ENCODE measurements at places on chromosomes 4 and X.

DNA sequence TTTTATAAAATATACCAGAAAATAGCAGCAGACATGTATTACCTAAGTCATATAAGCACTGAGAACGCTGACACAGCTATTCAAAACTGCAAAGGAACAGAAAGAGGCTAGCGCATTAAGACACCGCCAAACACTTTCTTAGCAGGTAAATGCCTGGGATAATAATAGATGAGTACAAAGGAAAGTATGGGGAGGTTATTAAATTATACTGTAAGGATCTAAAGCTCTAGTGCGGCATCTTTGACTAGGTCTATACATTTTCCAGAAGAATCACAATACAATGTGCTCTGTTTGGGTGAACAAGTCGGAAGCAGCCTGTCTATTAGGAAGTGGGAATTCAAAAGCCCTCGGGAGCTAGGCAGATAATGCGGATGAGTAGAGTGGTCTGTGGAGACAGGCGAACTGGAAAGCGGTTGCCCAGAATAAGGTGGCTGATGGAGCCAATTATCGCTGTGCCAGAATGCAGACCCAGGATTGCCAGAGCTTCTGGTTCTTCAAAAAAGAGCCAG lies 443.6 kb upstream of the TENM3 start:
- no peak for DNase-seq

GRCh38 chr4:76993787-76994641 lies 44.5 kb downstream of the SEPTIN11 start:
- no peak for DNase-seq

GRCh38 chr4:132809298-132810032 lies 339.6 kb upstream of the PCDH10 start:
- no peak for DNase-seq

GRCh38 chrX:10949541-10949940 lies 161.6 kb upstream of the HCCS start:
- no peak for DNase-seq

Measured in AML-193 (cell line).